ENCODE measurements at places on chromosomes 6 and 20. TPM values are rescaled to one million over a fixed set of nuclear protein-coding genes. Genes with fewer than 3 reads are reported as not detected.

DNA sequence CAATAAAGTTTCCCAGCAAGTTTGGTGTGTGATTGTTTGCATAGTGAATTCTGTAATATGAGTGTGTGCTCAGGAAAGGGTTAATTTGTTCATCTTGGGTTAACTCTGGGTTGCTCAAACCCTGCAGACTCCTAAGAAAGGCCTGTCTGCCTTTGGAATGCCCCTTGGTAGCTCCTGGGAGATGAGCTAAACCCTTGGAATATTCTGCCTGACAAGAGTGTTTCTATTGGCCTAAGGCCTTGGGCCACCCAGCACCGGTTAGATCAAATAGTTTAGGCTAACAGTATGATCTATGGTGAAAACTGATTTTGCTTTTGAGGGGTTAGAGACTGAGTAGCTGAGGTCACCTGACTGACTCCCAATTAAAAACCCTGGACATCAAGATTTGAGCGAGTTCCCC lies 248.3 kb downstream of the GRM1 start:
- no peak for DNase-seq

Gene TUBB2A
- 55.9 TPM for total RNA-seq

DNA sequence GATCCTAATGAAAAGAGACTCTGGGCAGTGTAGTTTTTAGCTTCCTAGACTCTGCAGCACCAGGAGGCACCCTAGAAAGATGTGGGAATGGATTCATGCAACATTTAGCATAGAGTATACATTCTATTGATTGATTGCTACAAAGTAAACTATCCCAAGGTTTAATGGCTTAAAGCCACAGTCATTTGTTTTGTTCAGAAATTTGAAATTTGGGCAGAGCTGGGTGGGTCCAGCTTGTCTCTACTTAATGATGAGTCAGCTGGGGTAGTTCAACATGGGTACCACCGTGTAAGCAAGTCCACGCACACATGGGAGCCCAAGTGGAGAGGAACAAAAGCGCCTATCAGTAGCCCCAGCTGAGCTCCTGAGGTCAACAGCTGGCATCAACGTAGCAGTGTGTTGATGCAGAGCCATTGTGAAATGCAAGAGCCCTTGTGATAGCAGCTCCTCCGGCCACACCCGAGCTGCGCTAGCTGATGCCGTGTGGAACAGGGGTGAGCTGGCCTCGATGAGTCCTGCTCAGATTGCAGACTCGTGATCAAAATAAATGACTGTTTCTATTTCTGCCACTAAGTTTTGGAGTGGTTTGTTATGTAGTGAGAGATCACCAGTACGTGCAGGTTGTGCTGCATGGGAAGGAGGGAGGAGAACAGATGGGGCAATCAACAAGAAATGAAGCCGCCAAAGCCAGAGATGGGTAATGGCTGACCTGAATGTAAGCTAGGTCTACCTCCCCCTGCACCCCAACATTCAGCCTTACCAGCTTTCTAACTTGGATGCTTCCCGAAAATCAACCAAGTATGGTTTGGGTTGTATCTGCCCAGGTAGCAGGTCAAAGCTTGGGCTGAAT lies 45.7 kb upstream of the TRAF3IP2 start:
- DNase-seq, result no peak

DNA sequence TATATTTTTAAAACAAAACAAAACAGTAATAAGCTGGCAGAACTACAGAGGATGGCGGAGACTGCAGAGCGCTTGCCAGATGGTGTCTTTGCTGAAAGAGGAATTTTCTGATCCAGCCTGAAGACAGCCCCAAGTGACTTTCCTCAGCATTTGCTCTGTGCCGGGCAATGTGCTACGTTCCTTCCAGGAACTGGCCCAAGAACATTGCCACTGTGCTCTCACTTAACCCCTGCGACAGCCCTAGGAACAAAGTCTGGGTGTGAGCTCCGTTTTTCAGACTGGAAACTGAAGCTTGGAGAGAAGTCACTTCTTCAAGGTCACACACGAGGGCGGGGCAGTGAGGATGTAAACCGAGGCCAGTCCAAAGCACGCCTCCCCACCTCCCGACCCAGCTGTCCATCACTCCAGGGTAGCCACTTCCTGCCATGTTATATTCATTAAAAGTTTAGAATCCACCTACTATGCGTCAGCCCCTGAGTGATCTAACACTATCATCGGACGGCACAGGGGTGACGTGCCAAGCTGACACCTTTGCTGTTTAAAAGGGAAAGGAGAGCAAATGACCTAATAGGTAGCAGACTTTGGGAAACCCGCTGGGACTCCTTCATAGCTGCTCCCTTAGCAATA lies 22.3 kb upstream of the BMP7 start:
- no peak for DNase-seq

DNA sequence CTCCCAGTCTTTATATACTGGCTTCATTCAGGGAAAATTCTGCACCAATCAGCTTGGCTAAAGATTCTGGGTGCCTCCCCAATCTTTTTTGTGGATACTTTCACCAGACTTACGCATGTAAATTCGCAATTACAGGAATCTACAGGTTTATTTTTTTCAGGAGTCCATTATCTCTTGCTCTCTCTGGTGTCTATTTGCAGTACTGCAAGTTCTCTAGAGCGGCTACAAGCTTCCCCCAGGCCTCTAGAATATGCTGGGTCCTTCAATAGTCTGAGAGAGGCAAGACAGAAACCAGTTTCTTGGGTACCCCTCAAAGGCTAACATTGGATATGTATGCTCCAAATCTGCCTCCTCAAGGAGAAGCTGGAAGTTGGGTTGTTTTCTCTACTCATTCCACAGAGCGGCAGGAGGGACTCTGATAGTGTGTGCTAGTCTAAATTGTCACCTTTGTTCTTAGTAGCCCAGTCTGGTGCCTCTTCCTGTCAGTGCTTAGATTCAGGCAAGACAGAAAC lies 58.5 kb downstream of the SUN5 start:
- no peak for DNase-seq

Gene DOK5
- 0.38 TPM for total RNA-seq

GRCh38 chr6:54516321-54516720 lies 208.1 kb downstream of the TINAG start:
- no peak for DNase-seq

DNA sequence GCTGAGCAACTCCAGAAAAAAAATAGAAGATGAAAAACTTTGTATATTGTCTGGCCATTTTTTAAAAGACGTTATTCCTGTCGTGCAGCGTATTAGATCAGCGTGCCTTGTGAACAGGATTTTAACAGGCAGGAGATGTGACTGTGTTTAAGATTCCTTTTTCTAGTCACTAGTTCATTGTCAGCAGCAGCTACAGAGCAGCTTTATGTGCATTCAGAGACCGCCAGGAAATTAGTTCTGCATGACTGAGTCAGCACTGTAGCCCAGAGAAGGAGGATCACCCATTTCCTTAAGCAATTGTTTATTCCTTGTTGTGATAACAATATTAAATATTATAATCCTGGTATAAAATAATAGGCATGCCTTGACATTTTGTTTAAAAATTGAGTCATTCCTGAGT lies 75.4 kb upstream of the ADGRB3 start:
- DNase-seq, result no peak

GRCh38 chr20:39049148-39049547 lies 87.0 kb downstream of the DHX35 start:
- DNase-seq, result no peak

DNA sequence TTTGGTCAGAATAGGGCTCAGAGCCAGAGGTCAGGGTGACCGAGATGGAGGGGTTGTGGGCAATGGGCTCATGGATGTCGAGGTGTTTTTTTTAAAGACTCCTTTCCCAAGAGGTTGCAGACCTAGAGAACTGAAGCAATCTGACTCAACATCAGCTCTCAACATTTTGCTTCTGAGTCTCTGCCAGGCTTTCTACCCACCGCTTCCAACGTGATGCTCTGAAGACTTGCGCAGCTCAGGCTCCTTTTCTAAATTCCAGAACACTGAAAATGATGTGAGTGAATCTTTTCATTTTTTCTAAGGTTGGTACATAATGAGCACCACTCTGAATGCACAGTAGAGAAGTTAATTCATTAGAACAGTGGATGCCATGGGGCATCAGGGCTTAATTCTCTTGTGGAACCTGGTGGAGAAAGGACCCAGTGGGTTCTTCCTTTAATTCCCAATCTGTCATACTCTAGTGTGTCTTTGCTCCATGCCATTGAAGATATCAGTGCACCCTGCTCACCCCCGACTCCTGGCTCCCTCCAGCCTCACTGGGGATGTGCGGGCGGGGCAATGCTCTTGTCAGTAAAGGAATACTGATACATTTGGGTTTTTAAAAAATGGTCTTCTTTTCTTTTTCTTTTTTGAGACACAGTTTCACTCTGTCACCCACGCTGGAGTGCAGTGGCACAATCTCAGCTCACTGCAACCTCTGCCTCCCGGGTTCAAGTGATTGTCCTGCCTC lies 17.0 kb upstream of the KIF13A start:
- DNase-seq, result no peak

DNA sequence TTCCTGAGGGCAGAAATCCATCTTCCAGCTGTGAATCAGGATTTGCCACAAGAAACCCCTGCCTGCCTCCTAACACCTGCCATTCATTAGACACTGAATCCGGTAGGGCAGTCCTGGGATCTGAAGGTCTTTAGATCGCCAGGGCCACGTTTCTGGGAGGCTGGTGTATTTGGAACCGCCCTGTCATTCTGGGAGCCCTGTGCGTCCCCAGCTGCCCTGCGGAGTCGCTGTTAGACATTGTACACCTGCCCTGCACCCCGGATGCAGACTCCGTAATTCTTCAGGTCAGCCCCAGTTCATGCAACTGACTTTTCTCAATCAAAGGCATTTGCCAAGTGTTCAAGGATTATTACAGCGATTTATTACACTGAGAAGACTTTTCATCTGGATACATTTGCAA lies 193.2 kb downstream of the TBC1D7 start:
- no peak for DNase-seq

DNA sequence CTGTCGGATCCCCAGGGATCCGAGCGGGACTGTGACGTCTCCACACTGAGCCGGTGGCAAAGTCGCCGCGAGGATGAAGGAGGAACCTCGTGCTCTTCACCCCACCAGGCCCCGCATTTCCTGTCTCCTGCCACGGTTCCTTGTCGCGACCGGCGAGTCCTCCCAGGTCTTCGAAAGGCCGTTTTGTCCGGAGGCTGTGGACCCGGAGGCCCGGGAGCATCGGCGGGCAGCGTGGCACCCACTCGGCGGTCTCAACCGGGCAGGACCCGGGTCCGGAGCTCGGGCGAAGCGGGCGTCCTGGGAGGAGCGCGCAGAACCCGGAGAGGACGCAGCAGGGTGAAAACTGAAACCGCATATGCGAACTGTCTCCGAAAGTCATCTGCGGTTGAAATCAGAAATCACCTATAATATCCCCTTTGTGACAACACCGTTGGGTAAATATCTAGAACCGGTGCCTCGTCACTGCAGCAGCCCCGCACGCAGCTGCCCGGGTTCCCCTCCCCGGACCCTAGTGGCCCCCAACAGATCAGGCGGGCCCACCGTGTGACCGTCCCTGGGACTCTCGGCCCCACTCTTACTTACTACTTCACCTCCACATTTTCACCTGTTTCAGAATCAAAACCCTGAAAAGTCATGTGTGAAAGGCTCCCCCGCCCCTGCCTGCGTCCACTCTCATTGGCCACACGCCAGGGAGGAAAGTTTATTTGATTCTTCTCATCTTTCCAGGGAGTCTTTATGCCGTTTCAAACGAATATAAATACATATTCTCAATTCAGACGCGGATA lies 3.1 kb upstream of the ULBP2 start:
- no peak for DNase-seq

Gene AIF1
- total RNA-seq, result 7.5 TPM

- DNase-seq, result no peak
These were observed 9.9 kb downstream of the ECI2 start for GRCh38 chr6:4125500-4125899.

Gene SHLD1
- 3.6 TPM for total RNA-seq

- DNase-seq, result no peak
These were observed 177.7 kb downstream of the TSHZ2 start for GRCh38 chr20:53149890-53150205.

Gene FAXC
- 0.60 TPM for total RNA-seq

- no peak for DNase-seq
These were observed 1.4 kb upstream of the KCNK5 start for GRCh38 chr6:39230654-39231035.

DNA sequence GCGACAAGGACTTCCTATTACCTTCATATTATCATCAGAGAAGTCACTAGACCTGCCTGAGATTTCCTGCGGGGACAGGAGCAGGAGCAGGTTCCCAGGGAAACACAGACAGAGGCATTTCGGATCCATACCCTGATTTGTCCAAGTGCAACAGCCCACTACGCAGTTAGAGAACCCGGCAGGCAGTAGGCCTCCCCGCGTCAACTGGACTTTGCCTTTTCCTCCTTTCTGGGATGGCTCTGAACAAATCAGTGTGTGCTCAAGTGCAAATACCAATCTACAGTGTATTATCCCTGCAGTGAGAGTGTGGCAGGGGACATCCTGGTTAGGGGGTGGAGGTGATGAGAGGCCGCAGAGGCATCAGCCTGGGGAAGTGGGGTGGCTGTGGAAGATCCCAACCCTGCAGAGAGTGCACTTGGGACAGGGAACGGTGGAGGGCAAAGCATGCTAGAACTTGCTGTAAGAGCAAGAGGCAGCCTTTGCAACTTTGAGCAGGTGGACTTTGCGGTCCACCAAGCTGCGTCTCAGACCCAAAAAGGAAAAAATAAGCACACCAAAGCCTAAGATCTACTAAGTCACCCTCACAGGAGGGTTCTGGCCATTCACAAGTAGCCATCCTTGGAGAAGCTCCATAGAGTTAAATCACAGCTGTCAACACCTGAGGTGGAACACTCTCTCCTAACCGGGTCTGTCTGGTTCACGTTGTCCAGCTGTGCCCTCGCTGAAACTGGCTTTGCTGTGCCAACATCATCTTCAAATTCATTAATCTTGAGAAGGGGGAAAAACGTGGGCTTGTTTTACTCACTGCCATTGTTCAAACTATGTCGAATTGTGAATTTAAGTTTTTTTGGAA lies 159.1 kb downstream of the ZDHHC14 start:
- no peak for DNase-seq

DNA sequence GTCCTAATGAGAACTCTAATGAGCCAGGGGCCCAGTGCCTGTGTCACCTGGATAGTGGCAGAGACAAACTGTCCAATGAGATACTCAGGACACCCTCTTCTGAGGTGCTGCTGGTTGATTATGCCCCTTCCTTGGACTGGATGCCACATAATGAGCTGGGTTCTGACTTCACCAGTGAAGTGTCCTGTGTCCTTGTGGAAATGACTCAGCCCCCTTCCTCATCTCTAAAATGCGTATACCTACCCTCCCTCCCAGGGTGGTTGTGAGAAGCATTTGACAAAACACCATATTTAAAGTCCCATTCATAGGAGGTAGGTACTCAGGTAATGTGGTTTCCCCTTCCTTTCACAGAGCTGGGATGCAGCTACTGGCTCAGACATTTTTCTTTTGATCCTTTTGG lies 28.4 kb upstream of the RNF24 start:
- DNase-seq, result no peak

- no peak for DNase-seq
These were observed 72.4 kb downstream of the ASCC3 start for GRCh38 chr6:100808638-100809275.

Gene SRSF3
- 116 TPM for total RNA-seq

DNA sequence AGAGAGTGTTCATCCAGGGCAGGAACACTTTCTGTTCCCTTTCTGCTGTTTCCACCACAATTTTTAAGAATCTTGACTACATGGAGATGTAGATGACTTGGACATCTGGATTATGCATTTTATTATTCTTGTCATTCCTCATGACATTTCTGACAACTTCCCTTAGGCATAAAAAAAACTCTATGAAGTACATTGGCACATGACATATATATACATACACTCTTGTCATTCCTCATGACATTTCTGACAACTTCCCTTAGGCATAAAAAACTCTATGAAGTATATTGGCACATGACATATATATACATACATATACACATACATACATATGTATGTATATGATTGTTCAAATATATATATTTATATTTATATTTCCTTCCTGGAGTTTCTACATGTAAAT lies 531.5 kb downstream of the COL12A1 start:
- no peak for DNase-seq

All from pancreas (tissue), 10 donors.